Left lung (tissue), 14 donors: ENCODE measurements at places on chromosomes 2 and 18. TPM values are rescaled to one million over a fixed set of nuclear protein-coding genes. Genes with fewer than 3 reads are reported as not detected.
A peak's percentile ranks its signal among the peaks of the same experiment; 100 is the strongest.

HOXD13 gene
- total RNA-seq = not detected

- DNase-seq = no peak
Measured at GRCh38 chr18:63199743-63200241, 119.8 kb downstream of the BCL2 start.

- no peak for DNase-seq
Measured at GRCh38 chr2:107308835-107309234, 422.9 kb upstream of the ST6GAL2 start.

DNA sequence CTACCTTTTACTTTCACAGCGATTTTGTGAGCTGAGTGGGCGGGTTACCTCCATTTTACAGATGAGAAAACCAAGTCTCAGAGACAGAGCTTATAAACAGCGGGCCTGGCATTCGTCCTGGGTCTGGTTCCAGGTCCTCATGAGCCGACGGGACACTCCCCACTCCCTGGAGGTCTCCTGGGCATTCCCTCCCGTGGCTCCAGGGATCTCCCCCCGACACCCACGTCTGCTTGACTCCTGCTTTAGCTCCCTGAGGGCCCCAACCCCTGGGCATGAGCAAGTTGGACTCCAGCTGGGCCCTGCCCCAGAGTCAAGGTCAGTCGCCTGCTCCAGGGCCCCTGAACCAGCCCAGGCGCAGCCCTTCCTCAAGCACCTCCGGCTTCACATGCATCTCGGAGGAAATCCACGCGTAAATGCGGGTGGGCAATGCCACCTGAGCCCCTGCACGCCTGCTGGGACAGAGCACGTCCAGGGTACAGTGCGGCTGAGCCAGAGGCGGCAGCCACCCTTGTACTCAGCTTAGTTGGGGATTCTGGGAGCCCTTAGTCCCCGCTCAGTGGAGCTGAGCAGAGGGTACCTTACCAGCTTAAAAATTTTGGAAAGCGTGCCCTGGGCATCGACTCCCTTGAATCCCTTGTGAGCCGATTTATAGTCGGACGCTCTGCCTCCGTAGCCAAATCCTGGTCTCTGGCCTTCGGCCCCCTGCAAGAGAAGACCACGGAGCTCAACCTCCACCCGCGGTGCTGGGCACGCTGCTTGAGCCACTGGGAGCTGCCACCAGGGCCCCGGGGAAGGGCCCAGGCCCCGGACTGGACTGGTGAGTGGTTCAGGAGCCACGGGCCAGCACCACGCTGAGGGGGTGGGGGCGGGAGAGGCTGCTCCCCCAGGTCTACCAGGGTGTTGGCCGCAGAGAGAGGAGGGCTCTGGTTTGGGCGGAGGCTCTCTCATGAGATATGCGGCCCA is 148.1 kb downstream of the MBP start:
- no peak for DNase-seq

ERFE gene
- 0.68 TPM for total RNA-seq

GRCh38 chr2:167336213-167336612 is 447.9 kb downstream of the XIRP2 start:
- no peak for DNase-seq

DNA sequence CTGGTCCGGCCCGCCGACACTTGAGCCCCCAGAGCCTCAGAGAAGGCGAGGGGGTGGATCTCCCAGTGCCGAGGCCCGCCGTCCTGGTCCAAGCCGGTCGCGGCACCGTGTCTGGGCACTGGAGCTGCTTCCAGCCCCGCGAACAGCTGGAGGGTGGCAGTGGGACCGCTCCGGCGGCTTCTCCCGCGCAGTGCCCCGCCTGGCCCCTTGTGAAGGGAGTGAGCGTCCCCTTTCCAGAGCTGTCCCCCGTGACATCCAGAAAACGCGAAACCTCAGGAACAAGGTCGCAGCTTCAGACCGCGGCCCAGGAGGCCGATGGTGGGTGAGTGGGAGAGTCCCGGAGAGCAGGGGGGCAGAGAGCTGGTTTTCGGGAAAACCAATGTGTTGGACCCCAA is 579 bp upstream of the EMX1 start:
- DNase-seq = peak; percentile 77

GRCh38 chr18:22363867-22364463 is 53.8 kb downstream of the CTAGE1 start:
- no peak for DNase-seq

DNA sequence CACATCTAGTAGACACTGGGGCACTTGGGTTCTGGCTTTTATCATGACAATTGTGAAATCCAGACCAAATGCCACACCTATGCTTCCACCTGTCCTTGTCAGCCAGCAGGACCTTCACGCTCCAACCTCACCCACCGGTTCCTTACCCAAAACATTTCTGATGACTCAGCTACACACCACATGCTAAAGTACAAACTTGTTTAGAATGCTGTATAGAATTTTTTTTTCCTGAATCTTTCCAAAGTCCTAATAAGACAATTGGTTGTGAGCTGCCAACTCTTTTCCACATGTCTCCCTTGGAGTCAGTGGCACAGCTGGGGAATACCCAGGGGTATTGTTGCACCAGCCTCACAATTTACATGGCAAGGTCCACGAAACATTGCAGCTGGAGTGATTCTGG is 75.5 kb upstream of the LPIN2 start:
- no peak for DNase-seq

- no peak for DNase-seq
Measured at GRCh38 chr2:239824046-239824694, 201.0 kb downstream of the NDUFA10 start.

DNA sequence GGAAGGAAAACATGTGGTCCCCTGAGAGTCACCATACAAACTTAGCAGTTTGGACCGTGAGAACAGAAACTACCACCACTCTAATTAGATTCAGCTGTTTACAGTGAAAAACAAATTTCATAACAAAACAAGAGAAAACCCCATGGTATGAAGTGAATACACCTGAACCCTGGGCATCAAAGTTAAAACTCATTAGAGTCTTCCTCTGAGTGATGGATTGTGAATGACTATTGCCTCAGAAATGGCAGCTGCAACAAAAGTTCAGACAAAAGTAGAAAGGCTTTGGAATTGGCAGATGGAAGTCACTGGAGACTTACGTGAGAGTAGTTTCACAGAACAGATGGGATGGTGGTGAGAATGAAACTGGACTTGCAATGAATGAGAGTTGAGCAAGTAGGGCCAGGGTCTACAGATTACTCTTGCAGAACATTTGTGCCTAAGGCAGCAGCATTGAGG is 98.0 kb downstream of the AAK1 start:
- DNase-seq = no peak

- DNase-seq = no peak
Measured at GRCh38 chr18:68543344-68543743, 171.6 kb downstream of the TMX3 start.

DNA sequence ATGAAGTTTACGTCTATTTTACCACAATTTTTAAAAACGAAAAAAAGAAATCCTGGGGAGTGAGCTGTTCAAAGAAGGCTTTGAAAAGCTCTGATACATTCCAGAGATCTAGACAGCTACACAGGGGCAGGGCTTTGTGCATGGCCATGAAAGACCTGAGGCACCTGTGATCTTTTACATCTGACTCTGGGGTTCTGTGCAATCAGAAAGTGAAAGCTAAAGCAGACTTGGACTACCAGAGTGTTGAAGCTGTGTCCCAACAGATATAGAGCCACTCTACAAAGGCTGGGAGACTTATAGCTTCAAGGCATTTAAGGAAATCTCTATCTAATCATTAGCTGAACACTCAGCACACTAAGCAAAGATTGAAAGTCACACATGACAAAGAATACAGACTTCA is 34.1 kb downstream of the PARD6G start:
- DNase-seq = no peak

CNDP1 gene
- total RNA-seq = not detected

DNA sequence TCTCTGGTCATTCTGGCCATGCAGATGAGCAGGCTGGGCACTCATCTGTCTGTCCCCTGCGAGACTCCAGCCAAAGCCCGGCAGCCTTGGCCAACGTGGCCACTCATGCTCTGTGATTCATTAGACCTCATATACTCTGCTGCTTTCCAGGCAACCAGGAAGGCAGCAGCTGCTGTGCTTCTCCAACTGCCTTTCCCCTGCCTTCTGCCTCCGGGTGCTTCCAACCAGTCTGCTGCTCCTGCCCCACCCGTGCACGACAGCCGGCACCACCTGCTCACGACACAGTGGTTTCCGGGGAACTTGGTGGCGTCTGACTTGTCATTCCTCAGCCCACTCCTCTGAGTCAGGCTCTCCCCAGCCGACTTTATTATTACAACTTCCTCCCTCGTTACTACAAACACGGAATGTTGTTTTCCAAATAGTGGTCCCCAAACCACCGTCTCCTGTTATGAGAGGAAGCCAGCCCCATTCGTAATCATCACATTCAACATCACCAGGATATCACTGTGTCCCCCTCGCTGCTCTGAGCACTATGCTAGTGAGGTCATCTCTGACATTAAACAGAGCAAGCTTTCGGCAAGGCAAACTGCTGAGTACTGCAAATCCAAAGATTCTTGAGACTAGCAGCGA is 392.4 kb downstream of the ALK start:
- DNase-seq = peak; percentile 15

DNA sequence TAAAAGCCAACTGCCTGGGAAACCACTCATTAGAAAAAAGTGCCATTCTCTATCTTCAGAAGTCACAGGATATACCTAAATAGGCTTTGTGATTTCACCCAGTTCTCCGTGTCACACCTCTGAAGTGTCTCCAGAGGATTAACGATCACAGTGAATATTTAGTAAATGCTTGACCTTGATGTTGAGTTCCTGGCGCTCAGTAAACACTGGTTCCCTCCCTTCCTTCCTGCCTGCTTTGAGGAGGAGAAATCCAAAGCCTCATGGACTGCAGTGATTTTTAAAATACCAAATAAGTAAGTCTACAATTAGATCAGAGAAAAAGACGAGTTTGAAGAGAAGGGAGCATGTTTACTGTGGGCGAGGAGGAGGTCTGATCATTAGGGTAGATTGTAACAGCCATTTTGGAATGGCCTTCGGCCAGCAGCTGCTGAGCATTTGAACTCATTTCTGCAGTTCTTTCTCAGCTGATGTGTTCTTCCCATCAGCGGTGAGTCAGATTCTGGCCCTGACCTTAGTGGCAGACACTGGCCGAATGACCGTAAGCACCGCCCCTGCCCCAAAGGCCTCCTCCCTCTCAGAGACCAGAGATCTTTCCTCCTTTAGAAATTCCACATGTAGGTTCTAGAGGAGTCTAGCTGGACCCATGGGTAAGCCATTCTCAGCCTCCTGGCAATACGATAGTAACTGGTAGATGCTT is 62.1 kb upstream of the SLC16A14 start:
- no peak for DNase-seq

- DNase-seq = no peak
Measured at GRCh38 chr2:203909974-203910373, 26.6 kb upstream of the ICOS start.

ZNF892 gene
- total RNA-seq = 4.3 TPM

- DNase-seq = peak; percentile 76
Measured at GRCh38 chr2:108377815-108378630, at the start of gene SULT1C4. TSS of gene SULT1C4 (plus strand) at chr2:108377954. CDS start at chr2:108378338, 384 bp downstream.

DNA sequence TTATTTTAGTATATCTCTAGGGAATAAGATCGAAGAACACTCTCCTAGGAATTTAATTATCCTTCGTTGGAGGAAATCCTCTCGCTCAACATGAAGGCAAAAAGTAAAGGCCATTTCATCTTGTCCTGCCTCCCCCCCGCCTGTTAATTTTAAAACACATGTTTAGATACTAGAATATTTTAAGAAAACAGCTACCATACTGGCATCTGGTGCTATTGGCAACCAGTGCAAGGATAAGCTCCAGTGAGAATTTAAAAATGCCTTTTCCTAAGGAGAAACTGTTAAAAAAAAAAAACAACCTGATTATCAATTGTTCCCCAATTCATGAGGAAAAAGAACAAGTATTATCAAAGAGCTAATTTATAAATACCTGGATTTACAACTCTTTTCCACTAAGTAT is 864.7 kb downstream of the NRXN1 start:
- DNase-seq = no peak

- DNase-seq = no peak
Measured at GRCh38 chr2:217839073-217839749, 163.6 kb downstream of the TNS1 start.

DNA sequence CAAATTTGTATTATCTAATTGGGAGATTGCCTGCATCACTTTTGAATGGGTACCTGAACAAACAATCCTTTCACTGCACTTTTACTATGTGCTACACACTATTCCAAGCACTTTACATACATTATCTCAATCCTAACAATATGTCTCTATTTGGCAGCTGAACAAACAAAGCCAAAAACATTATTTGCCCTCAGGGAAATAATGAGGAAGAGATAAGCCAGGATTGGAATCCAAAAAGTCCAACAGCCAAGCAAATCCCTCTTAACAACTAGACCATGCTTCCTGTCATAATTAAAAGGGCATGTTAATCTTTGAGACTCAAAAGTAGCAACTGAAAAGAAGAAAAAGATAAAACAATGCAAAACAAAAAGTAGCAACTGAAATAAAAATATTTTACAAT is 32.1 kb downstream of the RPRD1A start:
- DNase-seq = no peak

DNA sequence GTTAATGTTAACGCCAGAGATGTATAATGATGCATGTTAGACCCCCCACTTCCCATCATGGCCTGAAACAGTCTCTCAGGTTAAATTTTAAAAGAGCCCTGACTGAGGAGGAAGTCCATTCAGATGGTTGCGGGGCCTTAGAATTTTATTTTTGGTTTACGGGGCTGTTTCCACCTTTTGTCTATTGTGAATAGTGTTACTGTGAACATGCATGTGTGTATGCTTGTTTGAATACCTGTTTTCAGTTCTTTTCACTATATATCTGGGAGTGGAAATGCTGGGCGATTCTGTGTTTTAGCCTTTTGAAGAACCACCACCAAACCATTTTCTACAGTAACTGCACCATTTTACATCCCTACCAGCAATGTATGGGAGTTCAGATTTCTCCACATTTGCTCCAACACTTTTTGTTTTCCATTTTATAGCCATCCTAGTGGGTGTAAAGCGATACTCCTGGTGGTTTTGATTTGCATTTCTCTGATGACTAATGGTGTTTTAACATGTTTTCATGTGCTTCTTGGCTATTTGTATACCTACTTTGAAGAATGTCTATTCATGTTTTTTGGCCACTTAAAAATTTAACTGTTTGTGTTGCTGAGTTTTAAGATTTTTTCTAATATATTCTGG is 133.0 kb downstream of the MYO3B start:
- DNase-seq = no peak
